ENCODE measurements at places on chromosomes 2 and 18. TPM values are rescaled to one million over a fixed set of nuclear protein-coding genes. Genes with fewer than 3 reads are reported as not detected.
A peak's percentile ranks its signal among the peaks of the same experiment; 100 is the strongest.

LYPD6 gene
- total RNA-seq = 16.2 TPM

- no peak overlapping the region for H3K27ac ChIP-seq
- no peak overlapping the region for H3K4me3 ChIP-seq
- DNase-seq = no peak
- H3K27me3 ChIP-seq = peaks cover 22% of the 10 kb centered on the region
- H3K36me3 ChIP-seq = no peaks in the 10 kb centered on the region
Measured at GRCh38 chr2:113686537-113686936, 59.5 kb downstream of the RABL2A start.

PDE6D gene
- 15.4 TPM for total RNA-seq

GRCh38 chr18:71040161-71040560, 751.3 kb downstream of the SOCS6 start:
- no peak for DNase-seq
- no peak overlapping the region for H3K27ac ChIP-seq
- H3K4me3 ChIP-seq = no peak overlapping the region
- H3K4me1 ChIP-seq = no peaks in the 10 kb centered on the region
- H3K27me3 ChIP-seq = peaks cover 8% of the 10 kb centered on the region
- no peaks in the 10 kb centered on the region for H3K36me3 ChIP-seq

GRCh38 chr2:27705851-27706622, 42.3 kb downstream of the SLC4A1AP start:
- H3K36me3 ChIP-seq = no peaks in the 10 kb centered on the region
- no peak overlapping the region for H3K4me3 ChIP-seq
- H3K4me1 ChIP-seq = peaks cover 25% of the 10 kb centered on the region
- H3K27ac ChIP-seq = peak overlapping the region; percentile 88

DNA sequence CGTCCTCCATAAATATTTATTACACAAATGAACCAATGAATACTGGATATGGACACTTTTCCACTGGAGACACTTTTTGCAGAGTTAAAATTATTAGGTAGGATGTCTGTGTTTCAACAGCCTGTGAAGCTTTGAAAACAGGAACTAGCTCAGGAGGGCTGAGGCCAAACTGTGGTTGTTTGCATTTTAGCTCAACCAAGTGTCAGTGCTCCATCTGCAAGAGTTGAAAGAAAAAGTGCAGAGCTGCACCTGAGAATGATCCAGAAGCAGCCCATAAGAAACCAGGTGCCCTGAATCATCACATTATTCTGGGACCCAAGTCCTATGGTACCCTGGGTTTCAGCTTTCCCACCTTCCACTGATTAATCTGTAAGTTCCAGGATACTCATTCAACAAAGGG, 180.4 kb downstream of the TRIB2 start:
- no peaks in the 10 kb centered on the region for H3K27me3 ChIP-seq
- no peaks in the 10 kb centered on the region for H3K36me3 ChIP-seq
- no peak overlapping the region for H3K4me3 ChIP-seq
- H3K27ac ChIP-seq = no peak overlapping the region

- H3K36me3 ChIP-seq = peaks cover 8% of the 10 kb centered on the region
- H3K27ac ChIP-seq = peak overlapping the region; percentile 5
- H3K4me3 ChIP-seq = no peak overlapping the region
- DNase-seq = no peak
Measured at GRCh38 chr2:62231541-62231940, 35.6 kb downstream of the B3GNT2 start.

DNA sequence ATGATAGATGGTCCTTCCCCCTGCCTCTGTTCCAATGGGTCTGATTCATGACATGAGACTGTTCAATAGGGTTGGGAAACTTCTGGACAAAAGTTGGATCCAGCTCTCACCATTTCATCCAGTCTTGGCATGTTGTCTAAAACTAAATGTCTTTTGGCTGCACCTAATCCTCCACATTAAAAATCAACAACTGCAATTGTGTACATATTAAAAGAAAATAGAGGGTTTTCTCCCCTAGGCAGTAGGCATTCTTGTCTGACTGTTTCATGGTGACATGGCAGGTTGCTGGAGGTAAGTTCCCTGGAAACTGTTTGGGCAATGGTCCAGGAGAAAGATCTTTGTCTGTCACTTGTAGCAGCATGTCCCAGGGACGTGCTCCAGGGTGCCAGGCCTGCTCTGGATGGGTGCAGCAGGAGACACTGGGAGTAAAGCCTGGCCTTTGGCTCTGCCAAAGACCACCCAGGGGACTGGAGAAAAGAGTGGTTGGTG, 135.8 kb downstream of the TCF4 start:
- no peaks in the 10 kb centered on the region for H3K36me3 ChIP-seq
- H3K4me1 ChIP-seq = peaks cover 37% of the 10 kb centered on the region
- no peak overlapping the region for H3K4me3 ChIP-seq
- no peak for DNase-seq
- no peaks in the 10 kb centered on the region for H3K27me3 ChIP-seq

GRCh38 chr2:44772131-44772530, 169.4 kb upstream of the SIX3 start:
- DNase-seq = no peak
- H3K4me1 ChIP-seq = peaks cover 5% of the 10 kb centered on the region
- H3K27ac ChIP-seq = no peak overlapping the region
- H3K36me3 ChIP-seq = no peaks in the 10 kb centered on the region

GRCh38 chr18:75215663-75216062, 5.1 kb downstream of the TSHZ1 start:
- DNase-seq = no peak
- peaks cover 77% of the 10 kb centered on the region for H3K4me1 ChIP-seq
- peak overlapping the region; percentile 95 for H3K27ac ChIP-seq
- no peaks in the 10 kb centered on the region for H3K27me3 ChIP-seq

GRCh38 chr2:19881908-19882265, 19.9 kb downstream of the TTC32 start:
- H3K27ac ChIP-seq = no peak overlapping the region
- H3K4me3 ChIP-seq = no peak overlapping the region
- DNase-seq = no peak
- no peaks in the 10 kb centered on the region for H3K36me3 ChIP-seq
- peaks cover 9% of the 10 kb centered on the region for H3K27me3 ChIP-seq
- H3K4me1 ChIP-seq = no peaks in the 10 kb centered on the region

SERPINB13 gene
- 0.27 TPM for total RNA-seq

DNA sequence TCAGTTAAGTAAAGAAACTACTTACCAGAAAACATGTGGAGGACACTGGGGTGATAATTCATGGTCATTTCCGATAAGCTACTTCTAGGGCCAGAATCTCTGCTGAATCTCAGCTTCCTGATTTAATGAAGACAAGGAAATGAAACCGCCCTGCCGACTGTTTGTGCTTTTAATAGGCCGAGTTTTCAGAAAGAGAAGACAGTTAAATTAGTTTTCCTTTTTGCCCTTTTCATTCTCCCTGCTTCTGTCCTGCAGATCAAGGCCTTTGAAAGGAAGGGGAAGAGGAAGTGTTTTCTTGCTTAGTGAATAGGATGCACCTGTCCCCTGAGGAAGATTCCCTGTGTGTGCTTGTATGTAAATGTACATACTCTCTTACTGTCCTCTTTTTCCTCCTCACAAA, 126.6 kb downstream of the SH3RF3 start:
- H3K4me1 ChIP-seq = no peaks in the 10 kb centered on the region
- H3K27me3 ChIP-seq = peaks cover 8% of the 10 kb centered on the region
- no peaks in the 10 kb centered on the region for H3K36me3 ChIP-seq
- H3K27ac ChIP-seq = no peak overlapping the region

COL4A3 gene
- total RNA-seq = not detected

DNA sequence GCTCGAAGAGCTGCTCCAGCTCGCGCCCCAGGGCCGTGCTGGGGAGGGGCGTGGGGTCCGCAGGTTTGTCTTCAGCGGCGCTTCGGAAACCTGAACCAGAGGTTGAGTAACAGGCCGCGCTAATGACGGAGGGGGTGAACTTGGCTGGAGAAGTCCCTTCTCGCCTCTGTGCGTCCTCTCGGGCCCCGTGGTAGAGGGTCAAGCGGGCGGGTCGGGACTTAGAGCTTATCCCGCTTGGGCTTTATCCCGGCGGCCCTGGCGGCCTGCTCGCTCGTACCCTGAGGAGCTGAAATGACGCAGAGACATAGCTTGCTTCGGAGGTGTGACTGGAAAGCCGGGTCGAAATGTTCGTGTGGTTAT, 479 bp downstream of the RNMT start:
- peak; percentile 48 for DNase-seq
- peaks cover 33% of the 10 kb centered on the region for H3K4me1 ChIP-seq
- H3K27me3 ChIP-seq = no peaks in the 10 kb centered on the region
- H3K4me3 ChIP-seq = peak overlapping the region; percentile 95
- peaks cover 3% of the 10 kb centered on the region for H3K36me3 ChIP-seq
- peak overlapping the region; percentile 100 for H3K27ac ChIP-seq

DNA sequence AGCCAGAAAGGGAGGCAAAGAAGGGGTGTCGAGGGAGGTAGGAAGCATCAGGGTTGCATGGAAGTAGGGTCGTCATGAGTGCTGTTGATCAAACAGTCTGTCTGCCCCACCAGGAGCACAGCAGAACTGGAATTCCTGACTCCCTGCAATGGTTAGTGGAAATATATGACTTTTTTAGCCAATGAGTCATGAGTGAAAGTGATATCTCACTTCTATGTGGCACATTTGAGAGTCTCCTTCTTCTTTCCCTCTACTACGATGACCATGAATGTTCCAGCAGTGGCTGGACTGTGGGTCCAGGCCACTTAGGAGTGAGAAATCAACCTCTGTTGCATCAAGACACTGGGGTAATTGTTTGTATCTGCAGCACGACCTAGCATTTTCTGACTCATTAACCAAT, 199.5 kb downstream of the TTC32 start:
- peaks cover 1% of the 10 kb centered on the region for H3K4me1 ChIP-seq
- H3K27ac ChIP-seq = no peak overlapping the region
- H3K4me3 ChIP-seq = no peak overlapping the region
- no peak for DNase-seq
- peaks cover 12% of the 10 kb centered on the region for H3K27me3 ChIP-seq
- H3K36me3 ChIP-seq = no peaks in the 10 kb centered on the region
